ENCODE measurements at places on chromosomes 2 and 18.

GRCh38 chr2:196725218-196725617, 74.3 kb downstream of the GTF3C3 start:
- DNase-seq = no peak

- DNase-seq = no peak
Observed at GRCh38 chr18:48879008-48879431, 71.7 kb downstream of the SMAD7 start.

GRCh38 chr2:119040730-119041129, 98.7 kb downstream of the MARCO start:
- no peak for DNase-seq

DNA sequence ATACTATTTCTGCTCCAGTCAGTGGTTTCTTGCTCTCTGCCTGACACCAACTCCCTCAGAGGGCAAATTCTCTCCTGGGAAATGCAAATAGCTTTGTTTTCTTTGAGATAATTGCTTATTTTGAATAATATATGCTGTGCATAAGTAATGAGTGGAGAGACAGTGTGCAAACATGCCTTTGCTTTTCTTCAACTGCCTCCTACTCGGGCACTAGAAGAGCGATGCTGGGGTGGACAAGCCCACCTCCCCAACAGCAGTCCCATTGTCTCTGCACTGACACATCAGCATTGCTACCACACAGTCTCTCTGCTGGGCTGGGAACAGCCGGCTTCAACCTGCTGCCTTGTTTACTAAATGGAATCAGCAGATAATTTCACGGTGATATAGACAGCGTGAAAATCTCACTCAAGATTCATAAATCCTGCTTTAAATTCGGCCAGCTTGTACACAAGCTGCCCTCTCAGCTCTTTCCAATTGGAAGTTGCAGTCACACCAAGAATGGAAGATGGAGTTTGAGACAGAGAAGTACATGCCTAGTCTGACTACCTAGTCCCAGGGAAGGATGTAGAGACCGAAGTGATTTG, 694.5 kb downstream of the TDRD15 start:
- DNase-seq = no peak

GRCh38 chr2:18986046-18986445, 372.4 kb downstream of the OSR1 start:
- DNase-seq = no peak

GRCh38 chr2:170525566-170525900, 189.6 kb upstream of the SP5 start:
- no peak for DNase-seq

GRCh38 chr2:215332872-215333595, 21.2 kb downstream of the ATIC start:
- DNase-seq = no peak

DNA sequence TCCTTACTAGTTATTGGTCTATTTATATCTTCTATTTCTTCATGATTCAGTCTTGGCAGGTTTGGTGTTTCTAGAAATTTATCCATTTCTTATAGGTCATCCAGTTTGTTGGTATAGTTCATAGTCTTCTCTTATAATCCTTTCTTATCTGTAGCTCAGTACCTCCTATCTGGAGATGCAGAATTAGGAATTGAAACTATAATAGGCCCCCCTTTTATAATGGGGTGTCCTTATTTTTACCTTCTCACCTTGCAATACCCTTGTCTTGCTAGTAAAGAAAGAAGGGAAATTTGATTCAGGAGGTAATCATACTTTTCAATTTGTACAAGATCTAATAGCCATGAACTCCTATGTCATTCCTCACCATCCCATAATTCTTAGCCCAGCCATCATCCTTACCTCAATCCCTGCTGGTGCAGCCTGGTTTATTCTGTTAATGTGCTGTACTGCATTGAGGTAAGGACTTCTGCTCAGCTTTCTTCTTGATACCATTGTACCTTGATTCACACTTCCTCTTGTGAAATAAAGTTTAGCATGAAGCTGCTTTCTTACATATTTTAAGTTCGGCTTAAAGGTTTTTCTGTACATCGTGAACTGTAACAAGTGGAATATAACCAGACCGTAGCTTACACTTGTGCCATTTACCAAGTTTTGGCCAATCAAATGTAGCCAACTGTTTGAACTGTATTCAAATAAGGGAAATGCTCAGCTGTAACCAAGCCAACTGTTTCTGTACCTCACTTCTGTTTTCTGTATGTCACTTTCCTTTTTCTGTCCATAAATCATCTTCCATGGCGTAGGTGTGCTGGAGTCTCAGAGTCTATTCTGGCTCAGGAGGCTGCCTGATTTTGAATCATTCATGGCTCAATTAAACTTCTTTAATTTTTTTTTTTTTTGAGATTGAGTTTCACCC, 40.1 kb upstream of the PTH2R start:
- DNase-seq = no peak

DNA sequence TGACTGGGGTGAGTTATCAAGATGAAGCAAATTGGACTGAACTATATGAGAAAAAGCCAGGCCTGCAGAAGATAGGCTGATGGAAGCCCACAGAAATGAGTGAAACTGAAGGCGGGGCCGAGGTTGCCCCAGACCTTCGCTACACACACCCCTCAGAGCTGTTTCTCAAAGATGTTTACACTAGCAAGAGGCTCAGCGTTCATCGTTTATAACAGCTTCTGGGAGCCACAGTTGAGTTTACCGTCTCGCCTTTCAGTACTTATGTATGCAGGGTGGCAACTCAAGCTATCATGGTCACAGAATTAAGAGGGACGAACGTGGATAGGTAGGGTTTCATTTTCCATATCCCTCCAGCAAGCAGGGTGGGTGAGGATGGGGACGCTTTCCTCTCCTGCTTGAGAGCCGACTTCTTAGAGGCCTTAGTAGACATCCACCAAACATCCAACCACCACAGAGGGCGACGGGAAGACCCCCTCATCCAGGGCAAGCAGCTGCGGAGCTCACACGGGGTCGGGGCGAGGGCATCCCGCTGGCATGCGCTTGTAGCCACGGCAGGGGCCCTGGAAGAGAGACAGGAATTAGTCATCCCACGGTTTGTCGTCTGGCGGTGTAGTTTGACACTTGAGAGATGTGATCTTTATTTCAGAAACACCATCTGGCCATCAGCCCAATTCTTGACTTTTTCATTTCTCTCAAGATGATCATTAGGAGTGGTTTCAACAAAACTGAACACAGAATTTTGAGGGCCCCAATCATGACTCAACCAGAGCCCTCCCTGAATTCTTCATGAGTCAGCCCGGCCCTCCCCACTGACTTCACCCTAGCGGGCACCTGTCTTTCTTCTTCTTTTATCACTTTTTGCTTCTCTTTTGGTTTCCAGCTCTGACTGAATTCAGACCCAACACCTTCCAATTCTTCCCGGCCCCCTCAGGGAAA, 109.1 kb upstream of the CTDP1 start:
- peak; percentile 5 for DNase-seq

- peak; percentile 6 for DNase-seq
Observed at GRCh38 chr2:71700658-71701397, 247.5 kb downstream of the DYSF start.

DNA sequence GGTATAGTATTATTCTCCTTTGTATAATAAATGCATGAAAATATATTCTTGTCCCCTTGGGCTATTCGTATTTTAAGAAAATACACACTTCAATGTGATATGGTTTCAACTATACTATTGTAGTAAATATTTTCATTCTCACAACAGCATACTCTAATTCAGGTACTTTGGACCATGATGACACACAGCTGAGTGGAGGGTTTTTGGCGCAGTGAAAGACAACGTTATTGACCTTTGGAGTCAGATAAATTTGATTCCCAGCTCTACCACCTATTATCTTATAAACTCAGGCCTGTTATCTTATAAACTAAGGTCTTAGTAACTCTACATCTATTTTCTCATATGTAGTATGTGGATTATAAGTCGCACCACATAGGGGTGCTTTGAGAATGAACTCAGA, 895.9 kb upstream of the DDX18 start:
- no peak for DNase-seq

- DNase-seq = no peak
Observed at GRCh38 chr2:203551778-203552177, 16.7 kb upstream of the RAPH1 start.

GRCh38 chr2:23554054-23554697, 169.2 kb downstream of the KLHL29 start:
- DNase-seq = peak; percentile 50

- DNase-seq = no peak
Observed at GRCh38 chr2:39938035-39938835, 159.2 kb upstream of the THUMPD2 start.

DNA sequence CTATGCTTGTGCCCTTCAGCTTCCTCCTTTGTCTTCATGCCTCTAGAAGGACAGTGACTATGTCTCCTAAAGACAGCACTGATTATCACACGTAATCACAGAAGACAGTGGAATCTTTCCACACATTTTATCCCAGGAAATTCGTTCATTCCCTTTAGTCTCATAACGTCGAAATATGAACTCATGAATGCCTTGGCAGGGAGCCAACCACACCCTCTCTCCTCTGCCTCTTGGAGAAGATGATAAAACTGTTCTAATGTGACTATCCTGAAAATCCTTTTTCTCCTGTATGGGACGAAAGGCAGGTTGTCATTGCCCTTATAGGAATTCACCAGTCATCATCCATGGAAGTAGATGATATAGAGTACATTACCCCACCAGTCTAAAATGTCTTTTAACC, 726.6 kb upstream of the FANCL start:
- DNase-seq = no peak

GRCh38 chr2:55976681-55977080, 53.1 kb upstream of the EFEMP1 start:
- DNase-seq = no peak

DNA sequence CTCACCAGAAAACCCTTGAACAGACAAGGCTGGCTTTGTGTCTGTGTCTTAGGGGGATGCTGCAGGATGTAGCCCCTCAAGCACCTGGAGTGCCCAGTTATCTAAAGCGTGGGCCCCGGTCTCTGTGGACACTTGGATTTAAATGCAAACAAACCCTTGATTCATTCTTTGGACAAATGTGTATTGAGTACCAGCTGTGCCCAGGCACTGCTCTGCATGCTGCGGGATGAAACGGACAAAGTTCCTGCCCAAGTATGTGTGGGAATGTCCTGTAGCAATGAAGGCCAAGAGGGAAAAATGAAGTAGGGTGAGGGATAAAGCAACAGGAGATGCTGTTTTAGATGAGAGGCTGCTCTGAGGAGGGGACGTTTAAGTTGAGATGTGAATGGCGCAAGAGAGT, 53.9 kb downstream of the BOLA3 start:
- no peak for DNase-seq

GRCh38 chr18:49562481-49563129, 748 bp downstream of the LIPG start:
- DNase-seq = no peak

- DNase-seq = no peak
Observed at GRCh38 chr2:129483366-129483765, 496.1 kb upstream of the RAB6C start.

GRCh38 chr2:100895934-100896685, 76.2 kb downstream of the NPAS2 start:
- no peak for DNase-seq

GRCh38 chr18:79713341-79713740, 33.7 kb downstream of the CTDP1 start:
- DNase-seq = no peak

- no peak for DNase-seq
Observed at GRCh38 chr18:76318607-76319006, 176.4 kb downstream of the ZNF516 start.

DNA sequence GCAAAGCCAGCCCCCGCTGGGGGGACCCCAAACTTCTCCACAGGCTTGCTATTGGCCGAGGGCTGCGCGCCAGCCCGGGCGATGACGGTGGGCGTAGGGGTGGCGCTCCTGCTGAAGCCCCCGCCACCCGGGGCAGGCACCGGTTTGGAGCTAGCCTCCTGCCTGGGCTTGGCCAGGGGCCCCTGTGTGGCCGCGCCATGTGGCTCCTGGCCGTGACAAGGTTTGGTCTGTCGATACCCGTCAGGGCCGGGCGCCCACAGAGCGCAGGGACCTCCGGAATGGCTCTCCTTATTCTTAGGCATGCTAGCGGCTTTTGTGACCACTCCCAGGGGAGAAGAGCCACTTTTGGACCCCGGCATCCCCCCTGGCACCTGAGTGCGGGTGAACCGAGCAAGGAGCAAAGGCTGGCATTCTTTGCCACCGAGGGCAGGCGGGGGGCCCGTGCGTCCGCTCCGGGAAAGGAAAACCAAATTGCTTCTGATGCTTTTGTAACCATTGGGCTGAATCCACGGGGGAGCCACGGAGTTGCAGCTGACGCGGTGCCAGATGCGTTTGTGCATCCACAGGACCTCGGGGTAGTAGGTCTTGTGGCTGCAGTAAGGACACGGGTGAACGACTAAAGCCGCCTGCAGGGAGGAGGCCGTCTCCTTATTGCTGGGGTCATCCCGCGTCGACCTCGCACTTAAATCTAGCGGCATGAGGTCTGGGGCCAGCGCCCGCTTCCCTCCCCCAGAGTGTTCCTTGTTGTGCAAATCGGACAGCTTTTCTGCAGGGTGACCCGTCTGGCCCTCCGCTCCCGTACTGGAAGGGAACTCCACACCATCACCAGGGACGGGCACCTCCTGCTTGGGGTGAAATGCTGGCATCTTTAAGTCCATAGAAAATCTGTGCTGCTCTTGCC, 115.6 kb downstream of the ZNF516 start:
- no peak for DNase-seq

DNA sequence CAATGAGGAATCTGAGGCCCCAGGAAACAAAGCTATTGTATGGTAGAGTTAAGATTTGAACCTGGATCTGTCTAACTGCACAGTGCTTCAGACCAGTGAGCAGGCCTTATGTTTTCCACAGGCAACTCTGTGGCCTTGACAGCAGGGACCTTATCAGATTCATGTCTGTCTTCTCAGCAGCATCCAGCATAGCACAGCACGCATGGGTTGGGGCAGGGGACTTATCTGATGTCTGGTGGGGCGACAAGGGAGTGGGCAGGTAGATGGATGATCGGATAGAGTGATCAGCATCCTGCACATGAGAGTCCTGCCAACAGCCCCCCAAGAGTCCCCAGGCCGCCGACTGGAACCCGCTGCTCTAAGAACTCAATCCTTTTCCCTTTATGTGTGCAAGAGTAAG, 28.7 kb upstream of the KCNF1 start:
- DNase-seq = no peak

DNA sequence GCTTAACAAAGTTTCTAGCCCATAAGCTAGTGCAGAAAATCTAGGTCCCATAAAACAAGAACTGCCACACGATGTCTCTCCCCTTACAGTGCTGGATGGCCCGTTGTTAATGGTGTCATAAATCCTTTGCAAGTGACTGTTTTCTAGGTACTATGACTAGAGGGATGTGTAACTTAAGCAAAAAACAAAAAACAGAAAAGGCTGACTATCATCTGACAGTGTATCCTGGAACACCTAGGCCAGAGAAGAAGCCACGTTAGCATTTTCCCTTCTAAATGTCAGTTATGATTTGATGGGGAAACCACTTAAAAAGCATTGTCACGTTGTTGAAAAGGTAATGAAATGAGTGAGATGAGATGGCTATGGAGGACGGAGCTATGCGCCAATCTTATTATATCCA, 2.4 kb downstream of the CASP8 start:
- DNase-seq = no peak

GRCh38 chr2:80054346-80054675, 250.2 kb downstream of the LRRTM1 start:
- no peak for DNase-seq
